GM18507 (cell line): ENCODE measurements at places on chromosomes 7 and 10.

- no peak for DNase-seq
These were observed 183.7 kb downstream of the TRIL start for GRCh38 chr7:28774261-28774988.

- no peak for DNase-seq
These were observed 84.7 kb upstream of the C1QL3 start for GRCh38 chr10:16606421-16606820.

DNA sequence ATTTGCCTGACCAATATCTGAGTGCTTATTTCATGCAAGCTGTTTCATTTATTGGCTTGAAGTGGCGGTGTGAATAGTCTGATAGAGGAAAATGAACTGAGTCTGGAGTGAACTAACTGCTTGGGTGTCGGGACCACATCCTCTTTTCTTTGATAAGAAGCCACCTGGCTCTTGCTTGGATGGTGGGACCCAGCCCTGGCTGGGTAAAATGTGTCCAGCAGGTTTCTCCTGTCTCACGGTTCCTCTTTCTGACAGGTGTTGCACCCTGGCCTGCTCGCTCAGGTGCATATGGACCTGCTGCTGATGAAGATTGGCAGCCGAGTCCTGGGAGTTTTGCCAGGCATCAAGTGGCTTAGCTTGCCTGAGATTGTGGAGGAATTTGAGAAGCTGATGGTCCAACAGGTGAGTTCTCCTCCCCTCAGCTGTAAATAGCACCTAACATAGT lies 1.6 kb downstream of the ADCK2 start:
- peak; percentile 18 for DNase-seq

- DNase-seq = no peak
These were observed 261.9 kb downstream of the GRID1 start for GRCh38 chr10:86104611-86105145.

GRCh38 chr7:150322114-150322832 lies 882 bp upstream of the LRRC61 start:
- DNase-seq = no peak

- no peak for DNase-seq
These were observed 38.4 kb downstream of the PTPRE start for GRCh38 chr10:127945341-127945758.

- DNase-seq = no peak
These were observed 7.4 kb downstream of the ARL4A start for GRCh38 chr7:12694817-12695216.

DNA sequence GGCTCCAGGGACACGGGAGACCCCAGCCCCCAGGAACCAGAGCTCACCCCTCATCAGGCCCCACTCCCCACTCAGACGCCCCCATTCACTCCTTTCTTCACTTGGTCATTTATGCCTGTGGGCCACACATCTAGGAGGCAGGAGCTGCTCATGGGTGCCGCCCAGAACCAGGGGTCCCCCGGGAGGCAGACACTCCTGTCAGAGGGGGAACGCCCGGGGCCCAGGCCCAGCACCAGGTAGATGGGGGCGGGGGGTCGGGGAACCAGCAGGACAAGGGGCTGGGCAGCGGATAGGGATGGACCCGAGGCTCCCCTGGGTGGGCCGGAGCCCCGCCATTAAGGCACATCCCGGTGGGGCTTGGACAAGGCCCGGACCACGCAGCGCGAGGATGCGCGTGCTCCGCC lies 11.8 kb downstream of the CALY start:
- DNase-seq = no peak

- no peak for DNase-seq
These were observed 136.3 kb downstream of the DOCK4 start for GRCh38 chr7:112069879-112070321.

GRCh38 chr7:117730390-117730789 lies 142.9 kb downstream of the CTTNBP2 start:
- no peak for DNase-seq

DNA sequence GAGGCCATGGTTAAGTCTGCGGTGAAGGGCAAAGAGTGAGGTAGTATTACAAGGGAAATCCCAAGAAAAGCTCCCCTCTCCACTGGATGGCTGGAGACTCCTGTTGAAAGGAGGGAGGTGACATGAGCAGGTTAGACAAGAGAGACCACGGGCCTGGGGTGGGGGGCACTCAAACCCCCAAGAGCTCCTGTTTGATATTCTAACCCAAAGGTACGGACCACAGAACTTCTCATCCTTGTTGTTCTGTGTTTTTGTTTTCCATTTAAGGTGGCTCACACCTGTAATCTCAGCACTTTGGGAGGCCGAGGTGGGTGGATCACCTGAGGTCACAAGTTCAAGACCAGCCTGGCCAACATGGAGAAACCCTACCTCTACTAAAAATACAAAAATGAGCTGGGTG lies 11.6 kb downstream of the VSTM4 start:
- no peak for DNase-seq

GRCh38 chr7:54802841-54803240 lies 43.8 kb upstream of the SEC61G start:
- no peak for DNase-seq

DNA sequence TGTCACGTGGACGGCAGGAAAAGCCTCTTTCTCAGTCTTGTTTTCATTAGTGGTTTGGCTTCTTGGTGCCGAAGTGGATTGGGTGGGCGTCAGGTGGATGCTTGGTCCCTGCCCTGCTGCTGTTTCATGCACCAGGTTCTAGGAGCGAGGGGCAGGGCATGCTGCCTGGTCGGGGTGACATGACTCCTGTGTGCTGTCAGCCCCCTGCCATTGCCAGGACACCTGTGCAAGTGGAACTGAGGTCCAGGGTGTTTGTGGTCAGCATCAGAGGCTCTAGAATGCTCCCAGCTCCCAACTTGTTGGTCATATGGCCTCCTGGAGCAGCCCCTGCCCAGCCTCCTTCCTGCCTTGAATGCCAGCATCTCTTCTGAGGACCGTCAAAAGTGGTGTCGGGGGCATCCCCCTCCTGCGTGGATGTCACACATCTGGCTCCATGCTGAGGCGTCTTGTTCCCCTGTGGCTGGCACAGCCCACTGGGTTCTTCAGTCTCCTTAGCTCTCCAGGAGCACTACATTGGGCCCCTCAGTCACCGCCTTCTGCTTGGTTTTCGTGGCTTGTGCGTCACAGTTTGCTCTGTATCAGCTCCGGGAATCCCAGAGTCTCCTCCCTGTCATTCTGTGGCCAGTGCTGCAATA lies 24.8 kb downstream of the ADCY1 start:
- DNase-seq = no peak

DNA sequence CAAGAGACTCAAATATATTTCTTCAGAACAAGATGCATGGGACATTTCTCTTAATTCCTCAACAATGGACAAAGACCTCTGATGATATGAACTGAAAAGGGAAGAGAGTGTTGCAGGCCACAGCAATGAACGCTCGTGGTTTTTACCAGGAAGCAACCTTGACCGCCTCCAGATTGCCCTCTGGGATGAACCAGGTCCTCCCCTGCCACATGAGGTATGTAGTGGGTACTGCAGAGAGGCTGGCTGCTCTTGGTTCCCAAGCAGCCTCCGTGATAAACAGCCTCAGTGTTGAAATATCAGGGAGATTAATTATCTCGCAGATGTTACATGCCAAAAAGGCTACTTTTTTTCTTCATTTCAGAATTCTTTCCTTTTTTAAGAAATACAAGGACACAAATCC lies 338.8 kb downstream of the ELMO1 start:
- DNase-seq = no peak

GRCh38 chr7:107918948-107919347 lies 28.0 kb downstream of the DLD start:
- no peak for DNase-seq

DNA sequence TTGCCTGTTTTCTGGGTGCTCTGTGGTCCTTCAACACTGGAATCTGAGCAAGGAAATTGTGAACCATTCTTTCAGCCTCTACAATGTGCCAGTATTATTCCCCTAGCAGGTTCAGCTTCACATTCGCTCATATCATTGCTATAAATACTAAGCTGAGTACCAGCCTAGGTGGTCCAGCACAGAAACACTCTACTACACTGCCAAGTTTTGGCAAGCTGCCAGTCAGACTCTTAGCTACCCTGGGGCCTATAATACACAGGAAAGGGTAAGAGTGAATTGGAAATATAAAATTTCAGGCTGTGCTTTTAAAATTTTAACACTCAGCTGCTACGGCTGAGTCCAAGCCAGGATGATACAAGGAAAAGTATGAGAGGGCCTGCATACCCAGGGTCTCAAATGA lies 49.9 kb upstream of the PPP1R3A start:
- DNase-seq = no peak

- no peak for DNase-seq
These were observed 26.7 kb upstream of the GGCT start for GRCh38 chr7:30531286-30531685.

DNA sequence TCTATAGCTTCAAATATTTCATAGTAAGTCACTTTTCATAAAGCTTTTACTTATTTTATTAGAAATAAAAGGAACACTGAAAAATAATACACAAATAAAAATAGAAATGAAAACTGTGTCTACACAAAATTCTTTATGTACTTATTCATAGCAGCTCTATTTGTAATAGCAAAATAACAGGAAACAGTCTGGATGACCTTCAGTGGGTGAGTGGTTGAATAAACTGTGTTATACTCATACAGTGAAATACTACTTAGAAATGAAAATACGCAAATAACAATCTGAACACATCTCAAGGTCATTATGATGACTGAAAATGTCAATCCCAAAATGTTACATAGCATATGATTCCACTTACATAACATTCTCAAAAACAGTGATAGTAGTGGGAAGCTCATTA lies 138.7 kb upstream of the PCLO start:
- no peak for DNase-seq

DNA sequence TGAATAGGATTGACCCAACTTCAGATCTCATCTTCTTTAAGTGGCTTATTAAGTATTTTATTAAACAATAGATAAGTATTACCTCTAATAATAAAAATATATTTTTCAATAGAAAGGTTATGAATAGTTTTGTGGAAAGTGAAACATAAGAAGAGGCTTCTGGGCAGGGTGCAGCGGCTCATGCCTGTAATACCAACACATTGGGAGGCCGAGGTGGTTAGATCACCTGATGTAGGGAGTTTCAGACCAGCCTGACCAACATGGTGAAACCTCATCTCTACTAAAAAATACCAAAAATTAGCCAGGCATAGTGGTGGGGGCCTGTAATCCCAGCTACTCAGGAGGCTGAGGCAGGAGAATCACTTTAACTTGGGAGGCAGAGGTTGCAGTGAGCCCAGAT lies 26.5 kb downstream of the GPR85 start:
- no peak for DNase-seq

DNA sequence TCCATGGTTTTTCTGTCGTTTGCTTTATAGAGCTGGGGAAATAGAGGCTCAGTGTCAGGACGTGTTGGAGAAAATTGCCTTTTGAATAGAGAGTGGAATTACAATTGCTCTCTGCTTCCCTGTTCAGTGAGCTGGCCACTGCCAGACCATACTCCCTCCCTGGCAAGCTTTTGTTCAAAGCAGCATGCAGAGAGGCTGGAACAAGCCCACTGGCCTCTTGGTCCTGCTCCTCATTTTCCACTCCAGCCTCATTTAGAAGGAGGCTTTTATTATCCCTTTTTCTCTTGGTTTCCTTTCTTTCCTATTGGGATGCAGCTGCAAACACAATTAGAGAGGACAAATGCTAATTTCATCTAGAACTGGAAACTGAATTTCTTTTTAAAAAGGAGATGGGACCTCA lies 302.2 kb upstream of the PODXL start:
- DNase-seq = no peak

- DNase-seq = peak; percentile 55
These were observed at the start of gene REEP3 for GRCh38 chr10:63520500-63521415. Gene REEP3, plus strand, starts transcription at chr10:63521401. Its CDS starts 145 bp downstream, at chr10:63521546.

DNA sequence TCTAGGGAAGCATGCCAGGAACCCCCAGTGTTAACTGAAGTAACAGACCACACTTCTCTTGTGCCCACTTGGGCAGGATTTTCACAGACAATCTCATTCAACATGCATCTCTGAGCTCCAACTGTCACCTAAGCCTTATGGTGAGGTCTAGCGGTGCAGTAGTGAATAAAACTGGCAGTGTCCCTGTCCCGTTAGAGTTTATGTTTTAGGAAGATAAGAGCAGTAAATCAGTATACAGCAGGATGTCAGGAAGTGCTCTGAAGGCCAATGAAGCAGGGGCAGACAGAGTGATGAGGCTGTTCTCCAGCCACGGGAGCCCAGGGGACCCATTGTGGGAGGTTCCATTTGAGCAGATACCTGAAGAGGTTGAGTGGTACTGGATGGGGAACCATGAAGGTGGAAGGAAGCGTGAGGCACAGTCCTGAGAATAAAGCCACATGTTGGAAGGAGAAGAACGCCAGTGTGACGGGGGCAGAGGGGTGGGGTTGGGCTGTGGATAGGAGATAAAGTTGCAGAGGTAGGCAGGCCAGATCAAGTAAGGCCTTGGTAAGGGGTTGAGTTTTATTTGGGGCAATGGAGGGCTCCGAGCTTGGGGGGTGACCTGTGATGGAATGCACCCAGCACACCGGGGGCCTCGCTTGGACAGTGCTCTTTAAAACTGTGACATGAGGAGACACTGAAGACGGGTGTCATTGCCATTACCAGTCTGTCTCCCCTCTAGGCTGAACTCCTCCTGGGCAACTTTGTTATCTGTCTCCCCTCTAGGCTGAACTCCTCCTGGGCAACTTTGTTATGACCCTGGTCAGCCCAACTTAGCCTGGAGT lies 6.6 kb downstream of the GDF10 start:
- no peak for DNase-seq

GRCh38 chr7:37342688-37343471 lies 105.8 kb downstream of the ELMO1 start:
- DNase-seq = peak; percentile 28

DNA sequence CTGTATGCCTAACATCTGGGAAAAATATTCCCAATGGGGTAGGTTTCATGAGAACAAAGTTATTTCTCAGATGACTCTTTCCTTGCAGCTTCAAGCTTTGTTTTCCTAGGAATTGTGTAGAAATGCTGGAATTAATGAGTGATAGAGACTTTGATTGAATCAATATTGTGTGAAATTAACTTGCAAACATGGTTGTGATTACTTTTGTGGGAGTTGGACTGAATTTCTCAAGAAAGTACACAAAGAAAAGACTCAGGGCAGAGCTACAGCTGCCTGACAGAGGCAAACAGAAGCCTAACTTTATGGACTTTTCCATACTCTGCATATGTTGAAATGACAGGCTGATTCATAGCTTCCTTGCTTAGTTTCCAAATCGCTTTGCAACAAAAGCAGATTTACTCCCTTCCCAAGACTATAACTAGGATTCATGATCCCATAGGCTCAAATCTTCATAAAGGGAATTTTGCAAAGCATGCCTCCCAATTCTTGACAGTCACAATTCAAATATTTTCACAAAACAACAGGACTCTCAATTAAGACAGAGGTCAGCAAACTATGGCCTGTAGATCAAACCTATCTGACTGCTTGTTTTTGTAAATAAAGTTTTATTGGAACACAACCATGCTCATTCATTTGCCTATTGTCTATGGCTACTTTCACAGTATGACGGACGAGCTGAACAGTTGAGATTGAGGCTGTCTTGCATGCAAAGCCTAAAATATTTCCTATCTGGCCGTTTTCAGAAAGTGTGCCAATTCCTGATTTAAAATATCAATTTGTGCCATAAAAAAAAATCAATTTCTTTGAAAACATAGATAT lies 27.6 kb downstream of the NRP1 start:
- DNase-seq = no peak

GRCh38 chr10:59314268-59314667 lies 48.1 kb downstream of the FAM13C start:
- DNase-seq = no peak

GRCh38 chr10:100742936-100743335 lies 2.4 kb upstream of the PAX2 start:
- DNase-seq = no peak

- DNase-seq = no peak
These were observed 160.6 kb downstream of the GRK5 start for GRCh38 chr10:119367841-119368549.
